ENCODE measurements at places on chromosomes 16 and 17.

DNA sequence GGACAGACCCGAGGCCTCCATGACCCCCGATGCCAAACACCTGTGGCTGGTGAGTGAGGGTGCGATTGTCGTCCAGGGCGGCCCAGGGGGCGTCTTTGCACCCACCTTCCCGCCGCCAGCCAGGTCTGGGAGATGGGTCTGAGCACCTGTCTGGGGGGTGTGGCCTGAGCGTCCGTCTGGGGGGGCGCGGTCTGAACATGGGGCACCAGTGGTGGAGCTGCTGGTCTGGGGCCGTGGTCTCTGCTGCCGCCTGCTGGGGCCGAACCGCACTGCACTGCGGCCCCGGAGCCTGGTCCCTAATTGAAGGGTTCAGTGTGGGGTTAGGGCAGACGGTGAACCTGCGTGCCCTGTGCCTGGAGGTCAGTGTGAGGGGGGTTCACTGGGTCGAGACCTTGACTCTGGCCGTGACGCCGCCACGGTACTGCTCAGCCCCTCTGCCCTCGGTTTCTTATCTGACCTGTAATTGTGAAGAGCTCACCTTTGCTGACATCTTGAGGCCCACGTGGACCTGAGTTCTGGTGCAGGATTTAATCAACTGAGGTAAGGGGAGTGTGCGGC, 12.6 kb upstream of the TCF25 start:
- DNase-seq: no peak

- peak; percentile 46 for DNase-seq
These were observed 170.1 kb upstream of the CDH13 start for GRCh38 chr16:82456683-82457082.

- no peak for DNase-seq
These were observed 13.5 kb downstream of the KIAA0753 start for GRCh38 chr17:6627019-6627418.

DNA sequence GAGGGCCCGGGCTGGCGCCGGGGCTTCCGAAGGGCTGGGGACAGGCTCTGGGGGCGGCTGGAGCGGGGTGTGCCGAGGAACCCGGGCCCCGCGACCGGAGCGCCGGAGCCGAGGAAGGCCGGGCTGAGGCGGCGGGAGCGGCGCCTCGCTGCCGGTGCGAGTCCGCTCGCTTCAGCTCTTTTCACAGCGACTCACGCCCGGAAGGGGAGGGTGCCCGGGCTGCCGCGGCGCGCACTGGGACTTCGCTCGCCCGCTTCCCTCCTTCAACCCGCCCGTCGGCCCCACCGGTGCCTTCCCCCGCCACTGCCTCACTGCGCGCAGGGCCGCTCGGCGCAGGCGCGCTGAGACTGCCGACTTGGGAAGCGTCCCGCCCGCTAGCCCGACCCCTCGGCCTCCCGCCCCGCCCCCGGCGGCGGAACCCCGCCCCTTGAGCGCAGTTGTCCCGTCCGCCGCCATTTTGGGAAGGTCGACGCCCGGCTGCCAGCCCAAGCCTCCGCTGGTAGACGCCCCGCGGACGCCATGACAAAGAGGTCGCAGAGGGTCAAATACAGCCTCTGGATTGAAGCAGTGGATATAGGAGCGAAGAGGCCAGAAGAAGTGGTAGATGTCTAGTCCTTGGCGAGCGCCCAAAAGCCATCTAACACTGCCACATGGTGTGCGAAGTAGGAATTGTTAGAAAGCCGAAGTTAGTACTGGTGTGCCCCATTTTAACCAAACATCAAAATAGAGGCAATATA, at the start of gene UBE2G1:
UBE2G1 (minus strand) TSS at position 349 of the 737 bp plus-strand sequence. CDS start 359 bp downstream, outside the sequence.
- DNase-seq: peak; percentile 97

- no peak for DNase-seq
These were observed 587 bp upstream of the DBF4B start for GRCh38 chr17:44707755-44708400.

DNA sequence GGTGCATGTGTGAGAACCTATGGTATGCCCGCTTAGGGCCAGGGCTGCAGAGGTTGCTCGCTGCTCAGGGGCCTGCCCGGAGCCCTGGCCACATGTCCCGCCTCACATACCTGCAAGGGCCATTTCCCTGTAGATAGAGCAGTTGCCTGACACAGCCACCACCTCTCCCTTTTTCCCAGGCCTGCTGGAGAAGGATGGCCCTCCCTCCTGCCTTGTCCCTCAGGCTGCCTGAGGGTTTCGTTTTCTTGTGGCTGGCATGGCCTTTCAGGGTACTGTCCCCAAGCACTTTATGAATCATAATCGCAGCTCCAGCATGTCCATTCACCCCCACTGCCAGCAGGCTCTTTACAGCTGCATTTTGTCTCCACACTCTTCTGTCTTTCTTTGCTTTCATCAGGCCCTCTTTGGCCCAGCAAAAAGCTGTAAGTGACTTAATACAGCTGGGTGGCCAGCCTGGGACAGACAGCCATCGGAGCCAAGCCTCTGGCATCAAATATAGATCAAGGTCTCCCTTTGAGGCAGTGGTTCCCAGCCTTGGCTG, 65.7 kb downstream of the MPRIP start:
- DNase-seq: peak; percentile 94

GRCh38 chr17:19336938-19337711, 25.4 kb downstream of the B9D1 start:
- DNase-seq: peak; percentile 53

GRCh38 chr16:64089697-64090096, 1032.2 kb downstream of the CDH11 start:
- peak; percentile 16 for DNase-seq

- no peak for DNase-seq
These were observed 2.2 kb upstream of the GSDMA start for GRCh38 chr17:39960524-39961041.

- no peak for DNase-seq
These were observed 28.2 kb downstream of the PRKCA start for GRCh38 chr17:66330646-66331037.

DNA sequence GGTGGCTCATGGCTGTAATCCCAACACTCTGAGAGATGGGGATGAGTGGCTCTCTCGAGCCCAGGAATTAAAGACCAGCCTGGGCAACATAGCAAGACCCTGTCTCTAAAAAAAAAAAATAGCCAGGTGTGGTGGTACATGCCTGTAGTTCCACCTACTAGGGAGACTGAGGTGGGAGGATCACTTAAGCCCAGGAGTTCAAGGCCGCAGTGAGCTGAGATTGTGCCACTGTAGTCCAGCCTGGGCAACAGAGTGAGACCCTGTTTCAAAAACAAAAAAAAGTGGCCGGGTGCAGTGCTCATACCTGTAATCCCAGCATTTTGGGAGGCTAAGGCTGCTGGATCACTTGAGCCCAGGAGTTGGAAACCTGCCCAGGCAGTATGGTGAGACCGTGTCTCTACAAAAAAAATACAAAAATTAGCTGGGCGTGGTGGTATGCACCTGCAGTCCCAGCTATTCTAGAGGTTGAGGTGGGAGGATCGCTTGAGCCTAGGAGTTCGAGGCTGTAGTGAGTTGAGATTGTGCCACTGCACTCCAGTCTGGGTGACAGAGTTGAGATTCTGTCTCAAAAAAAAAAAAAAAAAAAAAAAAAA, 3.0 kb downstream of the C16orf54 start:
- no peak for DNase-seq

DNA sequence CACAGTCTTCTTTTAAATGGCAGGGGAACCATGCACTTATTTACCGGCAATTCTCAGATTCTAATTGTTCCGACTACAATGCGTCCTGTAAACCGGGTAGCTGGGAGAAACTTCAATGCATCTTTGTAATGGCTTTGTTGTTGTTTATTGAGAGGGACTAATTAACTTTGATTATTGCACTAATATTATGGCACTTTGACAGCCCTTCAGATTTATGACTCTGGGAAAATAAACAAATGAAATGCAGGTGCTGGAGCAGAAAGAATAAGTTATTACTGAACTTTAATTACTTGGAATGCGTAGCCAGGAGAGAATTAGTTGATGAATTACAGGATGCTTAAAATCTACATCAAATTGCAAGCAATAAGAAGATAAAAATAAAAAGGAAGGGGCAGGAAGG, 77.0 kb downstream of the WWOX start:
- DNase-seq: no peak

DNA sequence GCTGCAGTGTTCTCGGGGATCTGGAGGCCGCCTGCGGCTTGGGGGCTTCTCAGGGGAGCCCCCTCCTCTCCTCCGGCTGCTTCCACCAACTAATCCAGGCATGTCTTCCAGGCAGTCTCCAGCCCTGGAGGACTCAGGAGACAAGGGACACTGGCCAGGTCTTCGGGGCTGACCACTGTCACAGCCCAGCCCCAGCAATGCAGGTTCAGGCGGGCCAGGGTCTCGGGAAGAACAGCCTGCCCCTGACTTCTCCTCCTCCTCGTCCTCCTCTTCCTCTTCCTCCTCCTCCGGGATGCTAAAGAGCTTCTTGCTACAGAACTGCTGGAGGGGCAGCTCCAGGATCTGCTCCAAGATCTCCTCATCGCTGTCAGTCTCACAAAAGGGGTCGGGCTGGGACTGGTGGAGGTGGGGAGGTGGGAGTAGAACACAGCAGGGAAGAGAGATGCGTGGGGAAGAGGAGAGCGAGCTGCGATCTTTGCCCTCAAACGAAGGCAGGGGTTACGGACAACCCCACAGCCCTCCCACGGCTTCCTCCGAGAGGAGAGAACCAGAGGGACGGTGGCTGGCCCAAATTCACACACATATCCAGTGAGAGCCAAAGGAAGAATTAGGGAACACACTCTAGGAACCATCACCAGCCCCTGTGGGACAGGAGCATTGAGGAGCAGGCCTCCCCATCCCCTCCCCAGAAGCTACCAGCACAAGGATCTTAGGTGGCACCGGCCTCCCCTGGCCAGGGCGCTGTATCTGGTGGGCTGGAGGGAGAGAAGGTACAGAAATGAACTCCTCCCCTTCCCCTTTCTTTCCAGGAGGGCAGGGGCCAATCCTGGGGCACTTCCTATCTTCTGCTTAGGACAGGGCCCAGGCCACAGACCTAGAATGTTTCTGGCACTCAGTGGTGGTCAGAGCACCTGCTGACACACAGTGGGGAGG, 19.3 kb downstream of the TSPOAP1 start:
- no peak for DNase-seq

DNA sequence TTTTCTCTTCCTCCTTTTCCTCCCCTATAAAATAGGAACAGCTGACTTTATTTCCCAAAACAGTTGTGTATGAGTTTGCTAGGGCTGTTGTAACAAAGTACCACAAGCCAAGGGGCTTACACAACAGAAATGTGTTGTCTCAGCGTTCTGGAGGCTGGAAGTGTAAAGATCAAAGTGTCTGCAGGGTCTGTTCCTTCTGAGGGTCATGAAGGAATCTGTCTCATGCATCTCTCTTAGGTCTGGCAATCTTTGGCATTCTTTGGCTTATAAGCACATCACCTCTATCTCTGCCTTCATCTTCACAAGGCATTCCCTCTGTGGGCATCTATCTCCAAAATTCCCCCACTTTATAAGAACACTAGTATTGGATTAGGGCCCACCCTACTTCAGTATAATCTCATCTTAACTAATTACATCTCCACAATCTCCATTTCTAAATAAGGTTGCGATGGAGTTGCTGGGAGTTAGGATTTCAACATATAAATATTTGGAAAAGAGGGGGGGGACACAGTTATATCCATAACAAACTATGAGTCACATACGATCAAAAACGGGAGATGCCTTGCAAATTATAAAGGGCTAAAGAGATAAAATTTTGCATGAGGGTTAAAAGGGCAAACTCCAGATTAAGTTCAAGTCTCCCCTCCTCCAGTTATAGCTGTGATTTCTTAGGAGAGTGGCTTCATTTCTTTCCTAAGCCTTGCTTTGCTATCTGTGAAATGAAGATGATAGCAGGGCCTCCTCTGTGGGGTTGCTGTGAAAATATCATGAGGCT, 109.7 kb downstream of the VAT1L start:
- DNase-seq: no peak

- DNase-seq: no peak
These were observed 51.8 kb downstream of the METTL16 start for GRCh38 chr17:2459917-2460271.

- DNase-seq: peak; percentile 62
These were observed 31.4 kb downstream of the DHX38 start for GRCh38 chr16:72124761-72125634.

DNA sequence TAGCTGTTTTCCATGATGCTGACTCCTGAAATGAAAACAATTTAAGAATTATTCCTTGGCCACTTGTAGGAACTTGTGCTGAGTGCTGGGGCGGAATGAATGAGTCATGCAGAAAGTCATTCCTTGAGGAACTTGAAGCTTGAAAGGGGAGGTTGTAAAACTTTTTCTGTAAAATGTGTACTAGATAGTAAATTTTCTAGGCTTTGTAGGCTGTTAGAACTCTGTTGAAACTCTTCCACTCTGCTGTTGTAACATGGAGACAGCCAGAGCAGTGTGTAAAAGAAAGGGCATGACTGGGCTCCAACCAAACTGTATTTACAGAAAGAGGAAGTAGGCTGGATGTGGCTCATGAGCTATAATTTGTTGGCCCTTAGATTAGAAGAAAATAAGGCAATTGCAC, 46.1 kb downstream of the ABCA8 start:
- DNase-seq: no peak

- DNase-seq: no peak
These were observed 149.8 kb downstream of the CDH13 start for GRCh38 chr16:82776470-82777146.

DNA sequence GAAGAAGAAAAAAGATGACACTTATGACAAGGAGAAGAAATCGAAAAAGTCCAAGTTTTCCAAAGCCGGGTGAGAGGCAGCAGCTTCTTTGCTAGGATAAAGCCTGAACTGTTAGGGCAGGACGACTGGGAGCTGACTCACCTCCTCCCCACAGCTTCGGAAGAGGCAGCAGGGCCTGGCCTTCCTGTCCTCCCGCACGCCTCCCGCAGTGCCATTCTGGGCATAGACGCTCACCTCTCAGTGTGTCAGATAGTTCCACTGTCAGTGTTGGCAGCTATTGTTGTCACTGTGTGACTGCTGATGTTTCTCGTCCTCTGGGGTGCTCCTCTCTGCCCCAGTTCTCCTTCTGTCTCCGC, 12.6 kb downstream of the UBN1 start:
- no peak for DNase-seq

DNA sequence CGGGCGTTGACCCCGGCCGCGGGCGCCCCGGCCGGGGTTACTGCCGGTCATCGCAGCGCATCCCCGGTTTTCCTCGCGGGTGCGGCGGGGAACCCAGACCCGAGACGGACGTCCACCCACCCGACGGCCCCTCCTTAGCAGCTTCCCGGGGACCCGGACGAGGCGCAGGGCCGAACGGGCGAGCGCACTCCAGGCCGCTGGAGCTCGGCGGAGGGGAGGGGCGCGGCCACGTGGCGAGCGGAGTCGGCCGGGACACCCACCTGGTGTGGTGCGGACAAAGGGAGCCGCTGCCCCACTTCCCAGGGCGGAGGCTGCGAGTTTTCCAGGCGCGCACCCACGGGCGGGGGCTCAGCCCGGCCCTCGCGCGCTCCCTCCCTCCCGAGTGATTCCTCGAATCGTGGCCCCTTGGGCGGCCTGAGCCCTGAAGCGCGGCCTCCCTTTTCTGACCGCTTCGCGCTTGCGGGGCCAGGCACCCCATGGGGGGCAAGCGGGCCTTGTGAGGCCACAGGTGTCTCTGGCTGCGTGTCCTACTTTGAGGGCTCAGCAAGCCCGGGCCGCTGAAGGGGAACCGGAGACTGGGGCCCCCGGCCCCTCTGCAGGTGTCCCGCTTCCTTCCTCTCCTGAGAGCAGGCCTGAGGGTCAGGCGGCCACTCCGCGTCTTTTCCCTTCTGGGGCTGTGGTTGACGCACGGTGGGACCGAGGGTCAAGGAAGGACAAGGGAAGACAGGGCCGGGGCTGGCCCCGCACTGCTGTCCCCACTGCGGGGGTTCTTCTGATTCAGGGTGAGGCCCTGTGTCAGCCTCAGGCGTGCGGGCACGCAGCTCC, 1.1 kb upstream of the FASN start:
- no peak for DNase-seq
